ENCODE measurements at places on chromosomes 7 and 10.

DNA sequence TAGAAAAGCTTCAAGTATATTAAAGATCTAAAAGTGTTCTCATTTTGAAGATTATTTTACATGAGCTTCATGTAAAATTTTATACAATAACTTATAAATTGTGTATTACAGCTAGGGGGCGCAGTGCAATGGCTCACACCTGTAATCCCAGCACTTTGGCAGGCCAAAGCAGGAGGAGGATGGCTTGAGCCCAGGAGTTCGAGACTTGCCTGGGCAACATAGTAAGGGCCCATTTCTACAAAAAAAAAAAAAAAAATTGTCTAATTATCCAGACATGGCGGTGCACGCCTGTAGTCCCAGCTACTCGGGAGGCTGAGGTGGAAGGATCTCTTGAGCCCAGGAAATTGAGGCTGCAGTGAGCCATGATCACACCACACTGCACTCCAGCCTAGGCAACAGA is 16.6 kb downstream of the ACBD5 start:
- DNase-seq, result peak; percentile 27

GRCh38 chr7:12567015-12567414 is 3.5 kb upstream of the SCIN start:
- no peak for DNase-seq

GRCh38 chr10:86304436-86304835 is 62.2 kb downstream of the GRID1 start:
- DNase-seq, result no peak

- DNase-seq, result no peak
Observed at GRCh38 chr10:122220736-122221135, 50.4 kb upstream of the BTBD16 start.

- peak; percentile 79 for DNase-seq
Observed at GRCh38 chr10:77531441-77532001, 106.1 kb downstream of the KCNMA1 start.

GRCh38 chr10:116241642-116242410 is 31.2 kb downstream of the GFRA1 start:
- DNase-seq, result peak; percentile 23

GRCh38 chr7:107274506-107274905 is 105.7 kb downstream of the HBP1 start:
- DNase-seq, result no peak
